Myometrial cell (primary cell): ENCODE measurements at places on chromosomes 4 and X. TPM values are rescaled to one million over a fixed set of nuclear protein-coding genes. Genes with fewer than 3 reads are reported as not detected.

CYLC1 gene
- total RNA-seq: not detected in 2 replicates

MAGEB18 gene
- total RNA-seq: not detected in 2 replicates

TRIM61 gene
- 0.58 and 1.4 TPM in 2 replicates for total RNA-seq

AKAP17A gene
- total RNA-seq: 19.9 and 21.4 TPM in 2 replicates
